Thymus (tissue), 14 donors: ENCODE measurements at places on chromosomes 2 and 18. TPM values are rescaled to one million over a fixed set of nuclear protein-coding genes. Genes with fewer than 3 reads are reported as not detected.

- H3K4me1 ChIP-seq: no peaks in the 10 kb centered on the region
- no peaks in the 10 kb centered on the region for H3K36me3 ChIP-seq
- H3K27me3 ChIP-seq: no peaks in the 10 kb centered on the region
- no peak overlapping the region for H3K4me3 ChIP-seq
Measured at GRCh38 chr2:150426315-150426714, 61.2 kb downstream of the RND3 start.

- no peaks in the 10 kb centered on the region for H3K4me1 ChIP-seq
- H3K4me3 ChIP-seq: no peak overlapping the region
- H3K36me3 ChIP-seq: no peaks in the 10 kb centered on the region
- no peak overlapping the region for H3K27ac ChIP-seq
- H3K27me3 ChIP-seq: no peaks in the 10 kb centered on the region
- DNase-seq: no peak
Measured at GRCh38 chr2:28080911-28081310, 190.4 kb downstream of the BABAM2 start.

DNA sequence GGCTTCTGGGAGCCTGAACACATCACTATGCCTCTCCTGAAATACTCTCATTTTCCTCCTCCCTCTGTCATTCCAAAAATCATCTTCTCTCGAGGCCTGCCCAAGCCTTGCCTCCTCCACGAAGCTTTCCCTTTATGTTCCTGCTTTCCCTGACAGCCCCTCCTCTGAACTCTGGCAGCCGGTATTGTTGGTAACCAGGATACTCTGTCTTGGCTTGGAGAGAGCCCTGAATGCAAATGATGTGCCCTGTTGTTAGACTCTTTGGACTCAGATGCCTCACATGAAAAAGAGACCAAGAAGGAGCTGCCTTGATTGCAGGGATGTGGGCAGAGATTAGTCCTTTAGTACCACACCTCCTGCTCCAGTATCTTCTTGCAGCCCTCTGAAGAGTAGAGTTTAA is 138.5 kb upstream of the DLX2 start:
- H3K4me1 ChIP-seq: peaks cover 9% of the 10 kb centered on the region
- no peak overlapping the region for H3K4me3 ChIP-seq
- no peak for DNase-seq
- H3K27me3 ChIP-seq: no peaks in the 10 kb centered on the region

The KLHL41 gene
- total RNA-seq: 5.2 TPM

The UGT1A5 gene
- total RNA-seq: 0.09 TPM
